Stimulated activated CD8-positive, alpha-beta memory T cell treated with anti-CD3 and anti-CD28 coated beads, Interleukin-2, amount 100 ng/mL, for 48 hours (primary cell): ENCODE measurements at places on chromosomes 6 and 20.

DNA sequence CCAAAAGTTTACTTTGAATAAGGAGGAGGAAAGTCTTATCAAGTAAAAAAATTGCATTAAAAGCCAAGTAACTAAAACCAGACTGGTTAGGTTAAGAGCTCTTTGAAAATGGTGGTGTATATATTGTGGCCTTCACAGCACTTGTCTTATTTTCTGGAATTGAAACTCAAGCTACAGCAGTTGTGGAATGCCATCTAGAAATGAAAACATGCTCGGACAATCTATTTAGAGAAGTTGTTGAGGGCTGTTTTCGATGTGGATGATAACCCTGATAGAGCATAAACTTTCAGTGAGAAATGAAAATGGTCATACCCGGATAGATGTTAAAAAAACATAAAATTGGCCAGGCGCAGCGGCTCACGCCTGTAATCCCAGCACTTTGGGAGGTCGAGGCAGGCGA, 47.0 kb downstream of the ARID1B start:
- DNase-seq, result no peak

GRCh38 chr6:56642366-56643261, at the start of gene DST:
DST (minus strand) TSS chr6:56642889.
- DNase-seq, result no peak

GRCh38 chr6:109449795-109450673, 5.5 kb downstream of the MICAL1 start:
- DNase-seq, result no peak

DNA sequence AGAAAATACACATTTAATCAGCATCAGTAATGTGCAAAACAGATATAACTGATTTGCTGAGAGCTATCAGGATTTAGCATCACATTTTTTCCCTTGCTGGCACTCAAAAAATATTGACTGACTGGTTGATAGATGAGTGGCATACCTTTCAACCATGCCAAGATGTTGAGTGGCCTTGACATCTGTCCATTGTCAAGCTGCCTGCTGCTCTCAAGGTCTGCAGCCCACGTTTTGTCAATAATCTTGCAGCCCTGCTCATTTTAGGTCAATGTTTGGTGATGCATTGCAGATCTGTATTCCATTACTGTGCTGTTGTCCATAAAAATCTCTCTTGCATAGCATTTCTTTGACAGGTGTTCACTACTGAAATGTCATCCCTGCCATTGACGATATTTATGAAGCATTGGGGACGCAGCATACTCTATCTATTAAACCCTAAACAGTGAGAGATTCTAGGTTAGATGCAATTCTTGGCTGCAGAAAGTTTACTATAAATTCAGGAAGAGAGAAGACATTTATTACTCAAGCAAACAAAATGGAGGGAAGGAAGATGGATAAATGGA, 111.6 kb downstream of the BFSP1 start:
- DNase-seq, result no peak

DNA sequence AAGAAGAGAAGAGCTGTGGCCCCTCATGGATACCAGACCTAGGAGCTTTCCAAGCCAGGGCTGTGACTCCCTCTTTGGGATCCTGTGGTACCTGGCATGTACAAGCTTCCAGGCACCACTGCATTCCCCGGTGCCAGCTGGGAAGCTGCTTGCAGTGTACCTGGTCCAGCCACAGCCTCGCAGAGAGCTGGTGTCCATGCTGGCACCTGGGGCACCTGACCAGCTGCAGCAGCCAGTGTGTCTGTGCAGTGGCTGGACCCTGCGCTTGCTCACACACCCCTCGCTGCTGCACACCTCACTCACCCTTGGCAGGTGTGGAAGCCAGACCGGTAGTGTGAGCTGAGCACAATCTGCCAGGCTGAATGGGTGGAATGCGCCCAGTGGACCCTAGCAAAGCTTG, 190.9 kb upstream of the MAN1A1 start:
- no peak for DNase-seq

DNA sequence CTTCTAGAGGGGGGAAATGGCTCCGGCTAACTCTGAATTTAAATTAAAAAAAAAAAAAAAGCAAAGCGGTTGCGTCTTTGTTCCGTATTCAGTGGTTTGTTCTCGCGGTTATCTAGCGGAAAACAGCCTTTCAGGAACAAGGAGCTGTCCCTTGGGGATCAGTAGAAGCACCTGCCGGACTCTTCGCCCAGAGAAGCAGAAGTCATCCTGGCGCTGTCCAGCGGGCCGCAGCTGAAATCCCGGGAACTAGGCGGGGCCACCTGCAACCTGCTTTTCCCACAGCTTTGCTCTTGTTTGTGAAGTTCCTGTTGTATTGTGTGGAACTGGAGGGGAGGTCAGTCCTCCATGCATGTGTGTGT, 43.9 kb upstream of the GJE1 start:
- DNase-seq, result no peak

- DNase-seq, result no peak
Observed at GRCh38 chr20:16599257-16599656, 26.0 kb upstream of the KIF16B start.

DNA sequence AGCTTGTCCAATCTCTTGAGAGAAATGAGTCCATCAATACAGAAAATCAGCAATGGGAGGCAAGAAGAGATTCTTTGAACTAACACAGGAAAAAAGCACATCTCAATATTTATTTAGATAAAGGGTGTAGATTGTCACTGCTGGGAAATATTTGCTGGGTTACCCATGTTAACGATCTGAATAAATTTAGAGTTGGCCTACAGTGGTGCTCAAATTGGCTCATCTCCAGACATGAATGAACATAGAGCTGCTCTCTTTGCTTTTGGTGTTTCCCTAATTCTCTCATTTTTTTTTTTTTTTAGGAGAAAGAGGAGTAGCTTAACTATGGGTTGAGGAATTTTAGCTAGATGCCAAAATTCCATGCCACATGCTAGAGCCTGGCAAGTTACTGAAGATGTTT, 471.2 kb downstream of the PKHD1 start:
- no peak for DNase-seq

- DNase-seq, result no peak
Observed at GRCh38 chr6:122904166-122904565, 91.9 kb upstream of the CLVS2 start.

DNA sequence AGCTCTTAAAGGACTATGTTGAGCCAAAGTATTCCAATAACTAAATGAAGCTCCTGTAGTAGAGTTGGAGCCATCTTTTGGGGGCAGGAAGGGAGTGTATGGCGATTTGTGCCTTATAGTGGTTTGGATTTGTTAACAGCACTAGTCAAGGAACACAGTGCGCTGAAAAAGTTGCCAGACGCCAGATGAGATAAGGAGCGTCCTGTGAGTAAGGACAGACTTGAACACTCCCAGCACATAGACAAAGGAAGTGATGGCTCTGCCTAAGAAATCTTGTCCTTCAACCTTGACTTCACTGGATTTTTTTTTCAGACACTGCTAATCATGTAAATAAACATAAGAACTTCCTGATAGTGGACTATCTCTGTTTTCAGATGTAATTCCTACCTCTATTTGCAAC, 136.9 kb downstream of the TRMT11 start:
- DNase-seq, result no peak

GRCh38 chr20:17315407-17316231, 88.8 kb downstream of the PCSK2 start:
- no peak for DNase-seq
